ENCODE measurements at places on chromosomes 7 and 10.

DNA sequence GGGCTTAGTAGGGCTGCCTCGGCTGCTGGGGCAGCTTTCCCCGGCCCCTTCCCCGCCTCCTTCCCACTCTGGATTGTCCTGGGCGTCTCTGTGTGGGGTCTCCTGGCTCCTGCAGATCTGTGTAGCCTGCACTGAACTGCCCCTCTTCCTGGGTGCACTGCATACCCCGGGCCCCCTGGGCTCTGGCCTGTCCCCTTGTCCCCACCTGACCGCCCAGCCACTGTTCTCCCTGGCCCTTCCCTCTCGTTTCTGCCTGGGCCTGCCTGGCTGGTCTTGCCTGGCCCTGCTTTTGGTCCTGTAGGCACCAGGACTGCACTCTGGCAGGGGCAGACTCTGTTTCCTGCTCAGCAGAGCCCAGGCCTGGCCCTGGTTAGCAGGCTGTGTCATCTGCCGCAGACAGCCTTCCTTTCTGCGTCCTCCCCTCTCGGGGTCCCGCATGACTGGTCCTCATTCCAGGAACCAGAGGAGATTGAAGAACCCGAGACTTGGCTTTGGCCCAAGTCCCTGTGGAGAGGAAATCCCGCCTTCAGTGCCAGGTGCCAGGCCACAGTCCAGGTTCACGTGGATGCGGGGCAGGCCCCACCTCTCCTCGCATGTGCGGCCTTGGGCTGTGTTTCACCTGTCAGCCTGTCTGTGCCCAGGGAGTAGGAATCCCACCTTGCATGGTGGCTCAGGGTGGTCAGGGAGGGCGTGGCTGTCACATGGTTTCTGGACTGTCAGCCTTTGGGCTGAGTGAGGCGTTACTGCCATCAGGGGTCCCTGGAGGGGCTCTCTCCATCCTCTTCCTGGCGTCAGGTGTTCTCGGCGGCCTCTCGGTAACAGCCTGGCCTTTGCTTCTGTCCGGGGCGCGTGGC lies 9.2 kb downstream of the INPP5A start:
- peak overlapping the region; percentile 80 for H3K27ac ChIP-seq
- H3K4me1 ChIP-seq = peaks cover 87% of the 10 kb centered on the region
- DNase-seq = peak; percentile 46
- H3K4me3 ChIP-seq = no peak overlapping the region

- H3K27me3 ChIP-seq = no peaks in the 10 kb centered on the region
- H3K36me3 ChIP-seq = no peaks in the 10 kb centered on the region
- no peak overlapping the region for H3K4me3 ChIP-seq
- no peak overlapping the region for H3K27ac ChIP-seq
Observed at GRCh38 chr7:136066304-136067143, 89.4 kb upstream of the MTPN start.

DNA sequence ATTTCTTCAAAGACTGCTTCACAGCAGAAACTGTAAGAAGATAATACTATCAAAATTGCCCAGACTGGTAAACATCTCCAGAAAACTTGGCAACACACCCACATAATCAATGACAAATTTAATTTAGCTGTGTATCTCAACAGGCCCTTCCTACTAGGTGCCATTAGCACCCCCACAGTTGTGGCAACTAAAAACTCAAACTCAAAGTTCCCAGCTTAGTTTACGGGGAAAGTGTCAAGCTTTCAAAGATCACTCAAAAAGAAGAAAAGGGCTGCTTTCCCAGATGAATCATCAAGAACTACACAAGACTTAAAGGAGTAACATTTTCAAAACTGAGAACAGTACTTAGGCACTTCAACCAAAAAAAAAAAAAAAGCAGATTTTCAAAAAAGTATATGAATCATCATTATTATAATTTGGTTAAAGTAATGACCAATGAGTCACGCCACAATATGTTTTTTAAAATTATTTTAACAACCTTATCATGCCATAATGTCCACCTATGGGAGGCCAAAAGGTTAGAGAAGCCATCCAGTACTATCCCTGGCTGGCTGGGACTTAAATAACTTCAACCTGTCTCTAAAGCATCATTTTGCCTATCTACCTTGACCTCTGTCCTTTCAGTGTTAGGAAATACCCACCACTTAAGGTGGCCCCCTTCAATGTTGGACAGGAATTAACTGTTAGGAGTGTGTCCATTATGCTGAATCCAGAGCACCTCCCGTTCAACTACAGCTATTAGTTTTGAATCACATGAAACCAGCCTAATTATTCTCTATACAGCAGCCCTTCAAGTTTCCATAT lies 90.8 kb downstream of the ZFAND4 start:
- no peak overlapping the region for H3K27ac ChIP-seq
- no peak overlapping the region for H3K4me3 ChIP-seq
- H3K36me3 ChIP-seq = no peaks in the 10 kb centered on the region
- H3K4me1 ChIP-seq = peaks cover 22% of the 10 kb centered on the region
- no peak for DNase-seq

DNA sequence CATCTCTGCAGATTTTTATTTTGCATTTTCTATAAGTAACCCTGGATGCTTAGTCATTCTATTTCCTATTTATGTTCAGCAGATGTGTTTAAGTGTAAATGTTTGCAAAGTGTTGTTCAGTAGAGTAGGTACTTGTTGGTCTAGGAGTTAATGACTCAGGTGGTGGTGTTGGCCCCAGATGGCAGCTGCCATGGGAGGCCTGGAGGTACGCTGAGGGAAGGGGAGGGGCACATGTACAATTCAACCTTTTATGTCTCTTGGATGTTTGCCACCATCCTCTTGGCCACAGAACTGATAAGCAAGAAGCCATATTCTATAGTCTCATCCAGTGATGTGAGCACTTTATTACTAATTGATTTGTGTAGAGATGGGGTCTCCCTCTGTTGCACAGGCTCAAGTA lies 68.1 kb upstream of the SLC39A12 start:
- H3K27ac ChIP-seq = no peak overlapping the region
- H3K36me3 ChIP-seq = no peaks in the 10 kb centered on the region
- no peaks in the 10 kb centered on the region for H3K27me3 ChIP-seq

DNA sequence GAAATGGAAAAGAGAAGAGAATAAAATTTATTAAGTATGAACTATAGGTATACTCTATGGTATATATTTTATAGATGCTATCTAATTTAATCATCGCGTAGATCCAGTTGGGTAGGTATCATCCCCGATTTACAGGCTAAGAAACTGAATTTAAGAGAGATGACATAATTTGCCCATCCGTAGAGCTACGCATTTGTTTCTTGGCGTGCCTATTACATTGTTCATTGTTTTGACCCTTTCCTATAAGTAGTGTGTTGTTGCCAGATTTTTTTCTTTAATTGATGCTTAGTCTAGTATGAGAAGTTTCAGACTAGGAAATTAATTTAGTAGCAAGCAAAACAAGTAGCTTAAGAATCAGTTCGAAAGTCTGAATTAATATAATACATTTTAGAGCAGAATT lies 205.7 kb upstream of the NPSR1 start:
- no peaks in the 10 kb centered on the region for H3K27me3 ChIP-seq
- H3K4me1 ChIP-seq = no peaks in the 10 kb centered on the region
- DNase-seq = no peak
- no peak overlapping the region for H3K4me3 ChIP-seq

DNA sequence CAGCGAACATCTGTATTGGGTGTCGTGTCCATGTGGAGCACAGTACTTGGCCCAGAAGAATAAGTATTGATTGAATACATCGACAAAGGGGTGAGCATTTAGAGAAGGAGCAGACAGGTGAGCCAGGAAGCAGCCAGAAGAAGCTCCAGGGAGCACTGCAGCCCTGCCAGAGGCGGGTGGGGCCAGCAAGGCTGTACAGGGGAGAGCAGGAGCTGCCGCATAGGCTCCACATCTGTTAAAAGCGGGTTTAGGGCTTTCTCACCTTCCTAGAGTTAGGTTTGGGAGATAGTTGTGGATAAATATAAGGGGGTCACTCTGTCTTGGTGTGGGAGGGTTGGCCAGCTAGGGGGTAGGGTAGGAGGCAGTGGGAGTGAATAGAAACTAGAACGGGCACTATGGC lies 1.3 kb upstream of the CPA1 start:
- H3K27me3 ChIP-seq = no peaks in the 10 kb centered on the region
- DNase-seq = no peak
- H3K27ac ChIP-seq = no peak overlapping the region

DNA sequence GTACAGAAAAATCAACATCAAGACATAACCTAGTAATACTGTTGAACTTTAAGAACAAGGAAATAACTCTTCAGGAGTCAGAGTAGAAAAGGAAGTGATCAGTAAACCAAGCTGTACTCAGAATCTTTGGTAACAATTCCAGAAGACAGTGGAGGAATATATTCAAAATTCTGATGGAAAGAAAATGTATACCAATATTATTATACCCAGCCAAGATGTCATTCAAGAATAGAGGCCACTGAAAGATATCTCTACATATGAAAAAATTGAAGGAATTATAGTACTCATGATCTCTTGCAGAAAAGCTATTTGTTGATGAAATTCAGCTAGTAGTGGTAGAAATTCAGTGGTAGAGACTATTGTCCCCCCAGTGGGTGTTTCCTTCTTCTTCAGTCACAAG lies 182.6 kb upstream of the ZMIZ1 start:
- peaks cover 4% of the 10 kb centered on the region for H3K27me3 ChIP-seq
- H3K4me1 ChIP-seq = no peaks in the 10 kb centered on the region
- no peak for DNase-seq
- H3K4me3 ChIP-seq = no peak overlapping the region
- no peaks in the 10 kb centered on the region for H3K36me3 ChIP-seq

DNA sequence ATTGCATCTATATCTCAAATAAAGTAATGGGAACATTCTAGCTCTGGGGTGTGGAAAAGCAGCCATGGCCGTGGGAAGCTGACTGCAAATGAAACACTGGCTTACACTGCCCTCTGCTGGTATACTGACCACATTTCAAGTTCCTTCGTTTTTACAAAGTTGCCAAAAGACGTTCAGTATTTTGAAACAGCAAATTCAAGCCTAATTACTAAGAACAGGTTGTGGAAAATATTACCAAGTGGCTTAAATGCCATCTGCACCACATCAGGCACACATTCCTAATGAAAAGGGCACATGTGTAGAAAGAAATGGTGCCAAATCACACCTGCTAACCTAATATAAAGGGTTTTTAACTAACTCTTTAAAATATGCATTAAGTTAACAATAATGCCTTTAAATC lies 83.9 kb downstream of the JAZF1 start:
- H3K4me1 ChIP-seq = no peaks in the 10 kb centered on the region
- H3K36me3 ChIP-seq = no peaks in the 10 kb centered on the region
- DNase-seq = peak; percentile 42
- no peak overlapping the region for H3K4me3 ChIP-seq
- no peaks in the 10 kb centered on the region for H3K27me3 ChIP-seq
- H3K27ac ChIP-seq = no peak overlapping the region

DNA sequence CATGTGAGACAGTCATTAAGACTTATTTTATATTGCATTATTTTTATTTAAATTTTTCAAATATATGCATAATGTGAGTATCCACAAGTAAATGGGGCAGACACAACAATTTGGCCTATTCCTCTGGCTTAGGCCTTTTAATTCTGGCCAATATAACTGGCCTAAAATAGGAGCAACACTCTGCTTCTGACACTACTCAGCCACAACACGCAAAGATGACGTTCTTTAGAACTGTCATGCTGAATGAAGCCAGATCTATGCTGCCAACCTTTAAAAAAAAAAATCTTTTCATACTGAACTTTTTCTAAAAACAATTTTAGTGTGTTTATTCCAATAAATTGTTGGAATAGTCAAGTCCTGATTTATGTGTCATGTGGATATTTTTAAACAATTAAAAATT lies 355.0 kb upstream of the BMPER start:
- no peaks in the 10 kb centered on the region for H3K4me1 ChIP-seq
- H3K27me3 ChIP-seq = no peaks in the 10 kb centered on the region
- no peak overlapping the region for H3K27ac ChIP-seq
- no peak overlapping the region for H3K4me3 ChIP-seq

DNA sequence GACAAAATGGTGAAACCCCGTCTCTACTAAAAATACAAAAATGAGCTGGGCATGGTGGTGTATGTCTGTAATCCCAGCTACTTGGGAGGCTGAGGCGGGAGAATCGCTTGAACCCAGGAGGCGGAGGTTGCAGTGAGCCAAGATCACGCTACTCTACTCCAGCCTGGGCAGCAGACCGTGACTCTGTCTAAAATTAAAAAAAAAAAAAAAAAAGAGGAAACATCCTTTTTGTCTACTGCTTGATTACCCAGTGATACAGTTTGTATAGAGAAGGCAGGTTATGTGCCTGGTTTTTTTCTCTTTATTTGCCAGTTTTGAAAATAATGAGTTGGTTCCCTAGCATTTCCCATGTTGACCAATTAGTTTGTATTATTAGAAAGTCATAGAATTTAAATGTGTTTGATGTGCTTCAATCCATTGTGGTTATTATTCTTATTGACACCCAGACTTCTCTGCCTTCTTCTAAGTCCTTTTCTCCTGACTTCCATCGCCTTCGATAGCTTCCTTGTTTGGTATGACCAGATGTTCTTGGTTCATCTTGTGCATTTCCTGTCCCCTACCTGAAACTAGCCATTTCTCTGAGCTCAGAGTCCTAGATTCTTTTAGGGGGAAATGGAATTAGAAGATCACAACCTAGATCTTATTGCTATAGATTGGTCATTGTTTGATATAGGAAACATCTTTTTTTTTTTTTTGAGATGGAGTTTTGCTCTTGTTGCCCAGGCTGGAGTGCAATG lies 43.2 kb downstream of the VKORC1L1 start:
- no peak overlapping the region for H3K4me3 ChIP-seq
- H3K27ac ChIP-seq = no peak overlapping the region

DNA sequence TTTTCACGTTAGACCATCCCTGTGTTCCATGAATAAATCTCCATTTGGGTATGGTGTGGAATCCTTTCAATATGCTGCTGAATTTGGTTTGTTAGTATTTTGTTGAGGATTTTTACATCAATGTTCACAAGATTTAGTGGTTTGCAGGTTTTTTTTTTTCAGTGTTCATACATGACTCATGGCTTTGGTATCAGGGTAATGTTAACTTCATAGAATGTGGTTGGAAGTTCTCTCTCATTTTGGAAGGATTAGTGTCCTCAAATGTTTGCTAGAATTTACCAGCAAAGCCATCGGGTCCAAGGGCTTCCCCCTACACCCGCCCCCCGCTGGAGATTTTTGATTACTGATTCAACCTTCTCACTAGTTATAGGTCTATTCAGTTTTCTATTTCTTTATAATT lies 398.0 kb downstream of the NXPH1 start:
- H3K4me3 ChIP-seq = no peak overlapping the region
- no peak for DNase-seq
- no peaks in the 10 kb centered on the region for H3K27me3 ChIP-seq

Measured in DND-41 (cell line).